ENCODE measurements at places on chromosomes 11 and 22.
A peak's percentile ranks its signal among the peaks of the same experiment; 100 is the strongest.

DNA sequence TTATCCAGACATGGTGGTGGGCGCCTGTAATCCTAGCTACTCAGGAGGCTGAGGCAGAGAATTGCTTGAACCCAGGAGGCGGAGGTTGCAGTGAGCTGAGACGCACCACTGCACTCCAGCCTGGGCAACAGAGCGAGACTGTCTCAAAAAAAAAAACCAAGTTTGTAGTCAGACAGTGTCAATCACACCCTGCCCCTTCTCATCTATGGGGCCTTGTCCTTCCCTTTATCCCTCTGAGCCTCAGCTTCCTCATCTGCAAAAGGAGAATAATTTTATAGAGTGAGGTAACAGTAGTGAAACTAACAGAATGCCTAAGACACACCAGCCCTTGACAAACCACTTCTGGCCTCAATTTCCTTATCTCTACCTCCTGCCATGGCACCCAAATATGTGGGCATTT is 10.7 kb downstream of the BCL9L start:
- peaks cover 91% of the 10 kb centered on the region for H3K4me1 ChIP-seq
- peak overlapping the region; percentile 100 for H3K27ac ChIP-seq
- no peak overlapping the region for H3K4me3 ChIP-seq
- no peaks in the 10 kb centered on the region for H3K36me3 ChIP-seq
- H3K27me3 ChIP-seq = no peaks in the 10 kb centered on the region

DNA sequence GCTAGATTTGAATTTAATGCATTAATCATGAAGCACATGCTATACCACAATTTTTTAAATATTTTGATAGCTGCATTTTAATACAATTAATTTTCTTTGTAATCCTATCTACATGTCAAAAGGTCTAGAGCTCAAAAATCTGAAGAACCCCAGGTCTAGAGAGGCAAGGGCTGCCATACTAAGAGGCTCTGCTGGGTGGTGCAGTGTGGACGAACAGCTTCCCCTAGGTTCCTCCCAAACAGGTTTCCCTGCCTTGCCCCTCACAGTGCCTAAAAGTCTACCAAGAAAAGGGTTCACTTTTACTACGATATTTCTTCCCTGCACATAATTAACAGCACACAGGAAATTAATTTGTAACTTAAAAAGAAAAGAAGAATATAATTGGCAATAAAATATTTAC is 681.1 kb downstream of the OPCML start:
- no peak for DNase-seq
- no peaks in the 10 kb centered on the region for H3K36me3 ChIP-seq
- no peak overlapping the region for H3K27ac ChIP-seq
- no peaks in the 10 kb centered on the region for H3K4me1 ChIP-seq
- H3K27me3 ChIP-seq = no peaks in the 10 kb centered on the region

DNA sequence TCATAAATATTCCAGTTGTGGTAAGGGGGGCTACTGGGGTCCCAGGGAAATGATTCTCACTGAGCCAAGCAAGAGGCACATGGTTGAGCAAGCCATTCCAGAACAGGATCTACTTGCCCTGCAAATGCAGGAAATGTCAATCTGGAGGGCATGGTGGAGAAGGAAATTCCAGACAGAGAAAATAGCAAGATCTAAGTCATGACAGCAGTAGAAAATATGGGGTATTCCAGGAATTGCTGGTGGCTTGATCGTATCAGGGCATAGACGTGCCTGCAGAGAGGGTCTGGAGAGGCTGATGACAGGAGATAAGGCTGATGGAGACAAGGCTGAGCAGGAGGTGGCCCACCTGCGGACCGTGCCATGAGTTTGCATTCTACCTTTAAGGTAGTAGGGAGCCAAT is 566.3 kb upstream of the CADM1 start:
- H3K27ac ChIP-seq = no peak overlapping the region
- no peaks in the 10 kb centered on the region for H3K36me3 ChIP-seq
- no peaks in the 10 kb centered on the region for H3K4me1 ChIP-seq
- H3K27me3 ChIP-seq = peaks cover 29% of the 10 kb centered on the region
- DNase-seq = no peak
- no peak overlapping the region for H3K4me3 ChIP-seq

DNA sequence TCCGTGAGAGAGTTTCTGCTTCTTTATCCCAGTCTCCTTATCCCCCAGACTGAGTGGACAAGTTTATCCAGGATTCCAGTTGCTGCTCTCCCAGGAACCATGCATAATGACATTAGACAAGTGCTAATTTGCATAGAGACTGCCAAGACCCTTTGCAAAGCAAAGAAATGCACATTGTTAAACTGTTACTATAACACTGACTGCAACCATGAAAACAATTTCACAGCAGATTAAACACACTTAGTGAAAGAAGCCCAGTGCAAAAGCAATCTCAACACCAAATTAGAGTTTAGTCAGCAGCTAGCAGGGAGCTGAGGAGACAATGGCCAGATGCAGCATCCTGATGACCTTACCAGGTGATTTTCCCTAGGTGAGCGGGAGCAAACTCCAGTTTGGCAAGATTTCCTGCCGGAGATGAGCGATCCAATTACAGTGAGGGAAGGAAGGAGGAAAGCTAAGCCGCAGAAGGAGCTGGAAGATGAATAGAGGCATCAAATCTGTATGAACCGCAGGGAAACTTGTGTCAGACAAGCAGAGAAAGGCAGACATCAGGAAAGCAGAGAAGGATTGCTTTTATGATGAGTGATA is 273.8 kb upstream of the B3GAT1 start:
- no peak overlapping the region for H3K4me3 ChIP-seq
- no peak for DNase-seq
- no peaks in the 10 kb centered on the region for H3K36me3 ChIP-seq
- no peaks in the 10 kb centered on the region for H3K4me1 ChIP-seq
- H3K27ac ChIP-seq = no peak overlapping the region

GRCh38 chr11:128214263-128214662 is 373.1 kb downstream of the ETS1 start:
- DNase-seq = no peak
- no peak overlapping the region for H3K4me3 ChIP-seq
- no peaks in the 10 kb centered on the region for H3K36me3 ChIP-seq
- H3K4me1 ChIP-seq = peaks cover 31% of the 10 kb centered on the region

- DNase-seq = no peak
- H3K27me3 ChIP-seq = no peaks in the 10 kb centered on the region
- H3K36me3 ChIP-seq = peaks cover 10% of the 10 kb centered on the region
- peaks cover 12% of the 10 kb centered on the region for H3K4me1 ChIP-seq
- H3K4me3 ChIP-seq = no peak overlapping the region
Observed at GRCh38 chr11:87255589-87255988, 217.9 kb downstream of the TMEM135 start.

GRCh38 chr11:107247167-107247861 is 210.3 kb downstream of the CWF19L2 start:
- H3K4me1 ChIP-seq = no peaks in the 10 kb centered on the region
- H3K27me3 ChIP-seq = no peaks in the 10 kb centered on the region
- no peaks in the 10 kb centered on the region for H3K36me3 ChIP-seq
- DNase-seq = no peak

GRCh38 chr11:69041516-69041915 is 7.2 kb upstream of the TPCN2 start:
- peak overlapping the region; percentile 29 for H3K27ac ChIP-seq
- DNase-seq = no peak
- peaks cover 2% of the 10 kb centered on the region for H3K27me3 ChIP-seq
- H3K4me1 ChIP-seq = peaks cover 34% of the 10 kb centered on the region
- no peak overlapping the region for H3K4me3 ChIP-seq

- DNase-seq = no peak
- H3K4me1 ChIP-seq = no peaks in the 10 kb centered on the region
- no peaks in the 10 kb centered on the region for H3K27me3 ChIP-seq
- H3K36me3 ChIP-seq = no peaks in the 10 kb centered on the region
Observed at GRCh38 chr11:70887542-70887827, 364.9 kb downstream of the SHANK2 start.

DNA sequence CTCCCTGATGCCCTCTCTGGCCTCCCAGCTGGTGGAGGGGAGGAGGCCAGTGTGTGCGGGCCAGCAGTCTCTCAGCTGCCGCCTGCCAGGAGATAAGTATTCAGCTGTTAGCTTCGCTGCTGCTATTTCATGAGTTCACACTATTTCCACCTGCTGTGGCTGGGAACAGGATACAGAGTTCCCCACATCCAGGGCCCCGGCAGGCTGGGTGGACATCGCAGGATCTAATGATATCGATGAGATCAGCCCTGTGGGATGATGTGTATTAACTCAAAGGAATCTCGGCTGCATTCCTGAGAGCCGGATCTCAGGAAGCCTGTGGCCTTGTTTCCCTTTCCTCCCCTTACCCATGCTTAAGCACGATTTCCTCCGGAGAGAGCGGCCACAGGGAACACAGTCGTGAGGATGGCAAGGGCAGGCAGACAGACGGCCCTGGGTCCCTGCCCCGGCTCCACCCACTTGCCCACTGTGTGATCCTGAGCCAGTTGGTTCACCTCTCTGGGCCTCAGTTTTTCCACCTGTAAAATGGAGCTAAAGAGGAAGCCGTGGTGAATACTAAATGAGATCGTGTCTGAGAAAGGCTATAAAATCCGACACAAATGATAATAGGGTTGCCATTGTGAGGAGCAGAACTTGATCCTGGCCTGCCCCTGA is 6.5 kb upstream of the PVALB start:
- H3K4me3 ChIP-seq = no peak overlapping the region
- peaks cover 18% of the 10 kb centered on the region for H3K4me1 ChIP-seq
- no peaks in the 10 kb centered on the region for H3K36me3 ChIP-seq
- DNase-seq = no peak

GRCh38 chr11:119533462-119533861 is 110.5 kb upstream of the THY1 start:
- H3K36me3 ChIP-seq = no peaks in the 10 kb centered on the region
- H3K4me3 ChIP-seq = no peak overlapping the region
- H3K4me1 ChIP-seq = no peaks in the 10 kb centered on the region
- no peak overlapping the region for H3K27ac ChIP-seq
- H3K27me3 ChIP-seq = peaks cover 76% of the 10 kb centered on the region

DNA sequence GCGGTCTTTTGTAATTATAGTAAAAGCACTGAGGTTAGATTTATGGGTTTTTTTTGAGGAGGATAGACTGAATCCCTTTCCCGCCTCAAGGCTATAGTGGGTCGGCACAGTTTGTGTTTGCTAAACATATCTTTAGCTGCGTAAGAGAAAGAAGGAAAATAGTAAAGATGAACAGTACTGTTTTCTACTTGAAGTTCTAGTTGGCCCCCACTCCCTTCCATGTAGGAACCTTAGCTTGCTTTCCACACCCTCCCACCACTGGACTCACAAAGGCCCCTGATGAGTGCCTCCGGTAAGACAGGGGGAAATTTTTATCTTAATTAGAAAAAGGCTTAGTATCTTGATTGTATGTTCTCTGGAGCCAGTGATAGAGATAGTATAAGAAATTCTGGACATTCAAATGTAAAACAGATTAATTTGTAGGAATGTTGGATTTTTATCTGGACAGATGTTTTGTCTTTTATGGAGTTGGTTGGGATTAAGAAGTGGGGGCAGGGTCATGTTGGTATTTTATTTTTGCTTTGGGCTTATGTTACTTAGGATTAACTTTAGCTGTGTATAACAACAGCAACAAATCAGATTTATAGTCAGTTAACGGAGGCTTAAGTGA is 49.4 kb downstream of the PTPRJ start:
- H3K27me3 ChIP-seq = no peaks in the 10 kb centered on the region

DNA sequence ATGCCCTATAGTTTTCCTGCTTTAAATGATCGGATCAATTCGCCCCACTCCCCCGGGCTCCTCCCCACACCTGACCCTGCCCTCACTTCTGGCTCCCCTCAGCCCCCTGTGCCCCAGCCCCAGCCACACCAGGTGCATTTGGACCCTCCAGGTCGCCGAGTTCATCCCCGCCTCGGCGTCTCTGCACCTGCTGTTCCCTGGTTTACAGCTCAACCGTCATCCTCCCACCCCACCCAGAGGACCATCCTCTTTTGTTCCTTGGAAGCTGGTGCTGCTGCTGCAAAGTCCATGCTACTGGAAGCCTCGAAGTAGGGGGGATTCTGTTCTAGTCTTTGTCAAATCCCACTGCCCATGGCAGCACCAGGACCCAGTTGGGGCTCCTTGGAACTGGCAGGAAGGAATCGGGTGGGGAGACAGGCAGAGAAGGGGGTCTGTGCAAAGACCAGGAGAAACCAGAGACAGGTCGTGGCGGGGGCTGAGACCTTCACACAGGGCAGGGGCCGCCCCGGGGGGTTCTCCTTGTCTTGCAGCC is 4.5 kb upstream of the MUC5B start:
- DNase-seq = no peak
- no peak overlapping the region for H3K4me3 ChIP-seq
- no peaks in the 10 kb centered on the region for H3K36me3 ChIP-seq
- H3K27me3 ChIP-seq = peaks cover 36% of the 10 kb centered on the region

DNA sequence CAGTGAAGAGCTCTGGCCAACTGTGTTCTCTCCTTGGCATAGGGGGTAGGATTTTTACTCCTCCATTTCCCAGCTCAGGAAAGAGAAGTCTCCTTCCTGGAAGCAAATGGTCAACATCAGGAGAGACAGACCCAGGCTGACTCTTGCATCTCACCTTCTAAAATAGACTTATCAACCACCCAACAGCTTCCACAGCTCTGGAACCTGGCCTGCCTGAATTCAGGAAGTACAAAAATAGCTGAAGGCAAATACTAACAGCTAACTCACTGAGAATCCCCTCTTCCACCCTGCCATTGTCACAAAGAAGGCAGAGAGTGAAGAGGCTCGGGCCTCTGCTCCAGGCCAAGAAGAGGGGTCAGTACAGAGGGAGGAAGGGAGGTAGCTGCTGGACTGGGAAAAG is 213.6 kb downstream of the NXPE2 start:
- no peaks in the 10 kb centered on the region for H3K36me3 ChIP-seq
- DNase-seq = no peak
- H3K4me1 ChIP-seq = no peaks in the 10 kb centered on the region
- H3K27me3 ChIP-seq = no peaks in the 10 kb centered on the region
- no peak overlapping the region for H3K4me3 ChIP-seq
- H3K27ac ChIP-seq = no peak overlapping the region

DNA sequence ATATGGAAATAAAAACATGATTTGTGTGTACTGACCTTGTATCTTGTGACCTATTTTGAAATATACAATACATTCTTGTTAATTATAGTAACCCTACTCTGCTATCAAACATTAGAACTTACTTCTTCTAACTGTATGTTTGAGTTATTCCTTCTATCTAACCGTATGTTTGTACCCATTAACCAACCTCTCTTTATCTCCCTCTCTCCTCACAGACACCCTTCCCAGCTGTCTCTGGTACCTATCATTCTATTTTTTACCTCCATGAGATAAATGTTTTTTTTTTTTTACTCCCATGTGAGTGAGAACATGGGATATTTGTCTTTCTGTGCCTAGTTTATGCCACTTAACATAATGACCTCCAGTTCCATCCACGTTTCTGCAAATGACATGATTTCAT is 128.7 kb downstream of the DDX10 start:
- no peaks in the 10 kb centered on the region for H3K27me3 ChIP-seq
- peaks cover 2% of the 10 kb centered on the region for H3K36me3 ChIP-seq
- peaks cover 9% of the 10 kb centered on the region for H3K4me1 ChIP-seq
- no peak overlapping the region for H3K4me3 ChIP-seq

GRCh38 chr11:120149246-120149645 is 11.3 kb upstream of the TRIM29 start:
- no peaks in the 10 kb centered on the region for H3K36me3 ChIP-seq
- peaks cover 68% of the 10 kb centered on the region for H3K27me3 ChIP-seq
- no peak overlapping the region for H3K27ac ChIP-seq
- H3K4me3 ChIP-seq = no peak overlapping the region
- no peak for DNase-seq

GRCh38 chr11:48002561-48002960 is 22.2 kb downstream of the PTPRJ start:
- H3K27me3 ChIP-seq = no peaks in the 10 kb centered on the region
- peaks cover 60% of the 10 kb centered on the region for H3K4me1 ChIP-seq
- H3K27ac ChIP-seq = no peak overlapping the region
- no peak overlapping the region for H3K4me3 ChIP-seq
- H3K36me3 ChIP-seq = no peaks in the 10 kb centered on the region

GRCh38 chr11:120658071-120658423 is 146.5 kb downstream of the GRIK4 start:
- no peak for DNase-seq
- H3K4me1 ChIP-seq = no peaks in the 10 kb centered on the region
- peaks cover 14% of the 10 kb centered on the region for H3K27me3 ChIP-seq
- H3K4me3 ChIP-seq = no peak overlapping the region
